ENCODE measurements at places on chromosomes 11 and 22. TPM values are rescaled to one million over a fixed set of nuclear protein-coding genes. Genes with fewer than 3 reads are reported as not detected.

The TMEM191B gene
- 6.5 TPM for total RNA-seq

GRCh38 chr11:65911682-65912568, 6.9 kb downstream of the C11orf68 start:
- DNase-seq: no peak

DNA sequence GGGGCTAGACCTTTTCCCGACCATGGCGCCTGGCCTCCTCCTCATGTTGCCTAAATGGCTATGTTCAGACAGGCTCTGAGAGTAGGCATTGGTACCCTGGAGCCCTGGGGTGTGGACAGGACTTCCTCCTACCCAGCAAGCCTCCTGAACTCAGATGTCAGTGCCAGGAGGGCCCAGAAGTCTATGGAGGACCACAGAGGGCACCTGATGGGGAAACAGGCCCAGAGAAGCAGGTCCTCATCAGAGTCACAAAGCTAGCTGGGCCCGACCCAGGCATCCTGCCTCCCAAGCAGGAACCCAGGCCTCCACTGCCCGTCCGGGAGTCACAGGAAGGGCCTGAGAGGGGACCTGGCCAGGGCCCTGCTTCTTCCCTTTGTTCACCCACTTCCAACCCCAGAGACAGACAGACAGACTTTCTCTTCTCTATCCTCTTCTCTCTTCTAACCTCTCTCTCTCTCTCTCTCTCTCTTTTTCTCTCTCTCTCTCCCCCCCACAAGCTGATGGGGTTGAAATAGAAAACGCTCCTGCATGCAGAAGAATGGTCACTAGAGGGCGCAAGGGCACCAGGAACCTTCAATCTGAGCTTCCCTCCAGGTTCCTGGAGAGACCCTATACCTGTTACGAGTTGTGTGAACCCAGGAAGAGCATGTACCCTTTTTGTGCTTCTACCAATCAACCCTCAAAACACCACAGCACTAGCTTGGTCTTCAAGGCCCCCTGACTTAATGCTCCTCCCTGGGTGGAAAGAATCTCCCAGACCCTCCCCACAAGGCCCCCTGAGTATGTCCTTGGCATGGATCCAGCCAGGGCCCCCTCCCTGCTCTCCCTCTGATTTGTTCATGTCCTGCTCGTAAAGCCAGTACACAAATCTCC, 27.1 kb downstream of the ARAP1 start:
- peak; percentile 70 for DNase-seq

The APOA5 gene
- total RNA-seq: not detected

The PGA4 gene
- total RNA-seq: not detected

DNA sequence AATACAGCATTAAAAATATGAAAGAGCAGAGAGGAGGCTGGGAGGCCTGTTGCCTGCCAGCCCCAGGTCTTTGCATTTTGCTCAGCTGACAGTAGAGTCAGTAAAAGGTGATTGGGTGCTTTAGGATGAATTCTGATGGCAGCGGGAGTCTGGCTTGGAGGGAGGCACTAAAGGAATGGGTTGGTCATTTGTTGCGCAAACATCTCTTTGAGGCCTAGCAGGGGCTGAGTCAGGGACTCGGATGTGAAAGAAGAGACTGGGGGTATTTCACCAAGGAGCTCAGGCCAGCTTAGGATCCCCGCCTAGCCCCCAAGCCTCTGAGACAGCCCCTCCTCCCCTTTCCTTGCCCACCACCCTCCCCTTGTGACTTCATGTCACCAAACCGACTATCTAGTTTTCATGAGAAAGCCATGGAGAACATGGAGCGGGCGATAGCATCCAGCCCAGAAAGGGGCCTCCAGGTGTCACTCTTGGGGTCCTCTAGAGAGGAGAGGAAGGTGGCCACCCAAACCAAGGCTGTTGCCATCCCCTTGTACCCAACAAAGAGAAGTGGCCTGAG, 9.7 kb downstream of the DGKZ start:
- DNase-seq: no peak
